ENCODE measurements at places on chromosomes 7 and 10.

DNA sequence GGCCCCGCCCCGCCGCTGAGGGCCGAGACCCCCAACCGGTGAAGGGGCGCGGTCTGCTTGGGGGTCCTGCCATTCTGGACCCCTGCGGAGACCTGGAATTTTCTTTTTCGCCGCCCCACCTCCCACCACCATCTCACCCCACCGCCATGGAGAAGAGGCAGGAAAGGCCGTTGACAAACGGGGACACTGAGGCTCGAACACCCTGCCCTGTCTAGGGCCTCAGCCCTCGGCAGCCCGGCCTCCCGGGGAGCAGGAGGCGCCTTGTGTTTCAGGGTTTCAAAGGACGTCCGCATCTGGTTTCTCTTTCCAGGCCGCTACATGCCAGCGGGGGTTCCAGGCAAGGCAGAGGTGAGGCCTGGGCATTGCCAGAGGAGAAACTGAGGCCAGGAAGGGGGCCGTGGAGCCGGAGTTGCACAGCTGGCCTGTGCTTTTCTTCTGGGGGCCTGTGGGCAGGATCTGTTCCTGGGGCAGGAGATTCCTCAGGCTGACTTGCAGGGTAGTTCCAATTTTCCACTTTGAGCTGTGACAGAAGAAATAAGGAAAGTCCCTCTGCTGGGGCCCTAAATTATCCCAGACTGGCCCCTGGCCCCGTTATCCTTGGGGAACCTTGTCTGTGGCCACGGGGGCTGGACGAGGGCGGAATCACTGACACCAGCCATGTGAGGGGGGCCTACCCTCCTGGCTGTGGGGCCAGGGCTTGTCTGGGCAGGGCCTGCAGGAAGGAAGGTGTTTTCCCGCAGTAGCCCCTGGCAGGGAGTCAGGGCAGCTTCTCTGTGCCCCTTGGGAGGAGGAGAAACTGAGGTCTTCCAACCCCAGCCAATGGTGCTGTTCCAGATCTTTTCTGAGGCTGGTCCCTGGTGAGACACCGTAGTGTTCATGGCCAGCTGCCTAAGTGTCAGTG lies 900 bp upstream of the MICALL2 start:
- no peak for DNase-seq

- no peak for DNase-seq
Observed at GRCh38 chr10:82411416-82411815, 536.4 kb downstream of the NRG3 start.

DNA sequence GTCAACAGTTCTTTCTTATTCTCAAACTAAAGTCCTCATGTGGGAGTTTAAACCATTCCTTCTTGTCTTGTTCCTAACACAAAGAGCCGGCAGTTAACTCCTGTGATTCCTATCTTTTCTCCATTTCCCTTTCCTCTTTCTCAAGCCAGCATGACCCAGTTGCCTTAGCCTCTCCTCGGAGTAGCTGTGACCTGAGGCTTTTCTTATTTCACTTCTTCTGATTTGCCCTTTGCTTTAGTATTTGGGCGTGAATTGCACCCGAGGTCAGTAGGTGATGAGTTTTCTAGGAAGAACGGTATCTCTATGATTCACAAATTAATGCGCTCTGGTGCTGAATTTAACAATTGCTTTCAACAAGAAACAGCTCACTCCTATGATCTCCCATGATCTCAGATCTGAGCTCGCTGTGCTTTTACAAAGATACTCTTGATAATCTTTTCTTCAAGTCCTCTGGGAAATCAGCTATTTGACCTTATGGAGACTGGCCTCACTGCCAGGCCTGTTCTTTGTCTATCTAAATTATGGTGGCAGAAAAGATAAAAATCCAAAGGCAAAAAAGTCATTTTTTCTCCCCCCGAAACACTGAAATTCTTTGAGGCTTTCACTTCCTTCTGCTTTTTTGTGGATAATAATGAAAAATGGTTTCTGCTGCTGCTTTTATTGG lies 184.6 kb downstream of the JCAD start:
- DNase-seq: no peak

GRCh38 chr7:116732788-116733694 lies 61.0 kb downstream of the MET start:
- no peak for DNase-seq

DNA sequence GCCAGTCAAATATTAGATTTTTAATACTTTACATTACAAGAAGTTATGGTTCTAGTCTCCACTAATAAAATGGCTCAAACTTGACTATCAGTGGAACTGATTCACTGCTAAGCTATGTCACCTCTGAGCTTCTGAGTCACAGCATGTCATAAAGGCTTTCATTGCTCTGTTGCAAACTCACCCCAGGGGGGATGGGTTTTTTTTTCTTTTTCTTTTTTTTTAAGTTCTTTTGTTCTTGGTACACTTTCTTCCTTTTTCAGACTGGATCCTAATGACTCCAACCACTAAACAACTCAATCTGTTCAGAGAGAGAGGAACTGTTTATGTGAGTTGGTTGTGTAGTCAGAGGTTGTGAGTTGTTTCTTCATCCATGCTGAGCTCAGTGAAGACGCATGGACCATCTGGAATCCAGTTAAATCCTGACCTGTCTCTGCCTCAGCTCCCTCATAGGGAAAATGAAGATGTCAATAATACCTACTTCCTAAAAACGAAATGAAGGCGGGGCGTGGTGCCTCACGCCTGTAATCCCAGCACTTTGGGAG lies 11.0 kb downstream of the MYOF start:
- no peak for DNase-seq

- no peak for DNase-seq
Observed at GRCh38 chr10:29929006-29929405, 130.4 kb downstream of the JCAD start.

- DNase-seq: no peak
Observed at GRCh38 chr7:50552921-50553320, 12.3 kb downstream of the DDC start.

DNA sequence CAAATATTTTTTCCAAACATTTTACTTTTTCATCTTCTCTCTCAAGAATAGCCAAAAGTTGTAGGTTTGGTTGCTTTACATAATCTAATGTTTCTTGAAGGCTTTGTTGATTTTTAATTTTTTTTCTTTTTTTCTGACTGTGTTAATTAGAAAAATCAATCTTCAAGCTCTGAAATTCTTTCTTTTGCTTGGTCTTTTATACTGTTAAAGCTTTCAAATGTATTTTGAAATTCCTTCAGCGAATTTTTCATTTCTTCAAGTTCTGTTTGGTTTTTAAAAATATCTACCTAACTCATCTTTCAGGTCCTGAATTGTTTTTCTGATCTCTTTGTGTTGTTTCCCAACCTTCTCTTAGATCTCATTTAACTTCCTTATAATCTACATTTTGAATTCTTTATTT lies 109.3 kb downstream of the SLC25A40 start:
- no peak for DNase-seq

GRCh38 chr7:86477343-86477935 lies 166.3 kb upstream of the GRM3 start:
- DNase-seq: no peak

DNA sequence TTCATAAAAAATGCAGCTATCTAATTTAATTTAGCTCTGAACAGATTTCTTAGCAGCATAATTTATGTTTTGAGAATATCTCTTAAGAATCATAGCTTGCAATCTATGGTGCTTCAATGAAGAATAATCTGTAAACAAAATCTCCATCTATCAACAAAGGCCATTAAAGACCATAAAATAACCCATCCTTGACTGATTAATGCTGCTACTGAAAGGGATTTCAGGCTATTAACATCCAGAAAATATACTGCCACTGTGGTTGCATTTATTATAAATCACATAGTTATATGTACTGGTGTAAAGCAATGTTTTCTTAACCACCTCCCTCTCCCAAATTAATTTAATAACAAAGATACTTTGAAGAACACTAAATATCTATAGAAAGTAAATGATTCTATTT lies 191.6 kb downstream of the PCDH15 start:
- no peak for DNase-seq

DNA sequence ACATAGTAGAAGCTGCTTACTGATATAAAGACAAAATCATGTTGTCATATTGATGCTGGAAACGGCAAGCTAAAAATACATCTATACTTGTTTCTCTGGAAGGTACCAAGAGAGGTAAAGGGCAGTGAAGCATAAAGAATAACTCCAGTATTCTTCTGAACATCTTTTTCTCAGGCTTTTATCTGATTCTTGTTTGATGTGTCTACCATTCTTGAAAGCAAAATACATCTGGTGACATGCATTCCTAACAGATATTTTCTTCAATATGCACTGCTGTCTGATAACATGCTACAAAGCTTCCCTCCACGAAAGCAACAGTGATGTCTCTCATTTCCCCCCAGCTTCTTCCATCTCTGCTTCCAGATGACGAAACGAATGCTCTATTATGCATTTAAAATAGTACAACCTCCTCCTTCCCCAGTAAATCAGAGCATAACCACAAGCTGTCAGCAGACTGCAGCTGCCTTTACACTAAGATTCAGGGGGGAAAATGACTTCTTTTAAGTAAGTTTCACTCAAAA lies 100.8 kb downstream of the ARHGAP21 start:
- DNase-seq: no peak

- DNase-seq: no peak
Observed at GRCh38 chr10:13376297-13376696, 28.2 kb upstream of the SEPHS1 start.

GRCh38 chr10:5968037-5968680 lies 9.2 kb downstream of the IL15RA start:
- no peak for DNase-seq

- no peak for DNase-seq
Observed at GRCh38 chr7:35831208-35831607, 30.4 kb downstream of the SEPTIN7 start.

GRCh38 chr10:43957267-43958070 lies 308.8 kb upstream of the ZNF32 start:
- no peak for DNase-seq

GRCh38 chr7:131010717-131011431 lies 276.9 kb upstream of the KLF14 start:
- no peak for DNase-seq

DNA sequence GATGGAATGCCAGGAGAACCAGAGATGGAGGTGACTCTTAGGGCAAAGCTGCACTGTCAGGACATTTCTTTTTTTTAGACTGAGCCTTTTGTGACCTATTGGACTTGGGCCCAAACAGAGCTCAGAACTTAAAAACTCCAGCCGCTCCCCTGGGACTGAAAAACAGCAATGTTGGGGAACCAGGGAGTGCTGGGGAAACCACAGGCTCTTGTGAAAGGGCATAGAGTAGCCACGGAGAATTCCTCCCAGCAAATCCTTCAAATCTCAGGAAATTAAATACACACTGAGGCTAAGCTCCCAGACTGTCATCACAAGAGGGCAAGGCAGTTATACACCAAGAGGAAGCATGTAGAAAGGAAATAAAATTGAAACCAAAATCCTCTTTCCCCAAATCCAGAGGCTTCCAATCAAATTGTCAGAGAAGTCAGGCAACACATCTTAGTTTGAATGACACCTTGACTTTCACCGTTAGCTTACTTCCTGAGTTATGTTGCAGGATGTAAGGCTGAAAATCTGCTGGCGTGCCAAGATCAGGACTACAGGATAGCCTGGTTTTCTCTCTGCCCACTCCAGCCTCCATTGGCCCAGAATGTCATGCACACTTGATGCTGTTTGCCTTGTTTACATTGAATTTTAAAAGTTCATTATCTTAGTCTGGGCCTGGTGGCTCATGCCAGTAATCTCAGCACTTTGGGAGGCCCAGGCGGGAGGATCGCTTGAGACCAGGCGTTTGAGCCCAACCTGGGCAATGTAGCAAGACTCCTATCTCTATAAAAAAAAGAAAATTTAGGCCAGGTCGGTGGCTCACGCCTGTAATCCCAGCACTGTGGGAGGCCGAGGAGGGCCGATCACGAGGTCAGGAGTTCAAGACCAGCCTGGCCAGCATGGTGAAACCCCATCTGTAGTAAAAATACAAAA lies 2.6 kb upstream of the RFC2 start:
- no peak for DNase-seq

DNA sequence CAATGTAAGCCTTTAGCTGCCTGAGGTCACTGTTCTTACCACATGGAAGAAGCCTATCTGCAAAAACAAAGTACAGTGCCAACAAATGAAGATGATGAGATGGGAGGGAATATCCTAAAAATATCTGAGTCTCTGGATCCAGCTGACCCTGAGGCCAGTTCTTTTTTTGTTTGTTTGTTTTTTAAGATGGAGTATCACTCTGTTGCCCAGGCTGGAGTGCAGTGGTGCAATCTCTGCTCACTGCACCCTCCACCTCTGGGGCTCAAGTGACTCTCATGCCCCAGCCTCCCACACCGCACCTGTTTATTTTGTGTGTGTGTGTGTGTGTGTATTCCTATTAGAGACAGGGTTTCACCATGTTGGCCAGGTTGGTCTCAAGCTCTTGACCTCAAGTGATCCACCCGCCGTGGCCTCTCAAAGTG lies 44.9 kb downstream of the HYCC1 start:
- DNase-seq: no peak

DNA sequence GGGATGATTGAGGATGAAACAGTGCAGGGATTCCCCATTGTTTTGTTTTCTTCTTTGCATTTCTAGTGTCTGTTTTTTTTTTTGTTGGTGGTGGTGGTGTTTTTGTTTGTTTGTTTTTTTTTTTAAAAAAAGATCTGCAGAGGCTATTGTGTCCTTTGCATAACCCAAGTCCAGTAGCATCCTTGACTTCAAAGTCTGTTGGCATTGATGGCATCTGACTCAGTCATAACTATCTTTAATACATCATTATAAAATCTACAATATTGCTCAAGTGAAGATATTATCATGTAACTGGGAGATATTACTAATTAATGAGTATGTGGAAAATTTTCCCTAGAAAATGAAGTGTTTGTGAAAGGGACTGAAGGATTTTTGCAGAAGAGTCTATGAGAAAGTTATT lies 70.2 kb downstream of the KIAA1217 start:
- DNase-seq: no peak

- no peak for DNase-seq
Observed at GRCh38 chr10:60099998-60100747, 193.8 kb upstream of the CCDC6 start.

DNA sequence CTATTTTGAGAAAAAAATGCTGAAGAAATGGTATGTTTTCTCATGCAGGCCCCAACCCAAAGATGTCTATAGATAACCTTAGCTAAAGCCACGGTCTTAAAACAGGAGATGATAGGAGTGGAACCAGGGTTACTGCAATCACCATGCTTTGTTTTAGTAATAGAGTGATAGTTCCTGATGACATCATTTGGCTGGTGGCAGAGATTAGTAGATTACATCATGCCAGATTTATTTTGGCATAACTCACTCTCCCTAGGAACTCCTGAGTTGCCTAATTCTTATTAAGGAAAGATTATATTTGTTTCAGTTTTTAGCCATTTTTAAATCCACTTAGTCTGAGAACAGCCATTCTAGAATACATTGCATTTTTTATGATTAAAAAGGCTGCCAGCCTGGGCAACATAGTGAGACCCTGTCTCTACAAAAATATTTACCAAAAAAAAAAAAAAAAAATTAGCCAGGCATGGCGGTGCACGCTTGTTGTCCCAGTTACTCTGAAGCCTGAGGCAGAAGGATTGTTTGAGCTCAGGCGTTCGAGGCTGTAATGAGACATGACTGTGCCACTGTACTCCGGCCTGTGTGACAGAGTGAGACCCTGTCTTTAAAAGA lies 17.8 kb downstream of the ENO4 start:
- DNase-seq: no peak

Data from activated naive CD8-positive, alpha-beta T cell treated with anti-CD3 and anti-CD28 coated beads, Interleukin-2, amount 50 U/mL, for 24 hours (primary cell).